ENCODE measurements at places on chromosomes 11 and 22.

- DNase-seq: no peak
Observed at GRCh38 chr11:29243616-29244015, 773.2 kb downstream of the KCNA4 start.

GRCh38 chr11:76678321-76678720 lies 7.8 kb upstream of the LRRC32 start:
- no peak for DNase-seq

DNA sequence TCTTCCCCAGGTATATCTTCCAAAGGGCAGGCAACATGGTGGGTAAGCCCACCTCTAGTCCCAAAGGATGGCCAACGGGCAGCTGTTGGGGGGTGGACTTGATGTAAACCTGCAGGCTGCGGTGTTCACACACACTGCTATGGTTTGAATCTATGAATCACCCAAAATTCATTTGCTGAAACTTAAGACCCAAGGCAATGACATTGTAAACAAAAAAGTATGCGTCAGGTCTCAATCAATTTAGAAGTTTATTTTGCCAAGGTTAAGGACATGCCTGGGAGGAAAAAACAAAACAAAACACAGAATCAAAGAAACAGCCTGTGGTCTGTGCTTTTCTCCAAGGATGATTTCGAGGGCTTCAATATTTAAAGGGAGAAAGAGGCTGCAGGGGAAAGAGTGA lies 18.3 kb downstream of the RCN1 start:
- DNase-seq: no peak

DNA sequence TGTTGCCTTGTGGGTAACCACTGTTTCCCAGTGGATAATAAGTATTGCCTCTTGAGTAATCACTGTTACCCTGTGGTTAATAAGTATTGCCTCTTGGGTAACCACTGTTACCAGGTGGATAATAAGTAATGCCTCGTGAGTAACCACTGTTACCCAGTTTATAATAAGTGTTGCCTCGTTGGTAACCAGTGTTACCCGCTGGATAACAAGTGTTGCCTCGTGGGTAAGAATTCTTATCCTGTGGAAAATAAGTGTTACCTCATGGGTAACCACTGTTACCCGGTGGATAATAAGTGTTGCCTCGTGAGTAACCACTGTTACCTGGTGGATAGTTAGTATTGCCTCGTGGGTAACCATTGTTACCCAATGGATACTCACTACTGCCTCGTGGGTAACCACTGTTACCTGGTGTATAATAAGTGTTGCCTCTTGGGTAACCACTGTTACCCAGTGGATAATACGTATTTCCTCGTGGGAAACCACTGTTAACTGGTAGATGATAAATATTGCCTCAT lies 24.1 kb upstream of the NXPE4 start:
- no peak for DNase-seq

DNA sequence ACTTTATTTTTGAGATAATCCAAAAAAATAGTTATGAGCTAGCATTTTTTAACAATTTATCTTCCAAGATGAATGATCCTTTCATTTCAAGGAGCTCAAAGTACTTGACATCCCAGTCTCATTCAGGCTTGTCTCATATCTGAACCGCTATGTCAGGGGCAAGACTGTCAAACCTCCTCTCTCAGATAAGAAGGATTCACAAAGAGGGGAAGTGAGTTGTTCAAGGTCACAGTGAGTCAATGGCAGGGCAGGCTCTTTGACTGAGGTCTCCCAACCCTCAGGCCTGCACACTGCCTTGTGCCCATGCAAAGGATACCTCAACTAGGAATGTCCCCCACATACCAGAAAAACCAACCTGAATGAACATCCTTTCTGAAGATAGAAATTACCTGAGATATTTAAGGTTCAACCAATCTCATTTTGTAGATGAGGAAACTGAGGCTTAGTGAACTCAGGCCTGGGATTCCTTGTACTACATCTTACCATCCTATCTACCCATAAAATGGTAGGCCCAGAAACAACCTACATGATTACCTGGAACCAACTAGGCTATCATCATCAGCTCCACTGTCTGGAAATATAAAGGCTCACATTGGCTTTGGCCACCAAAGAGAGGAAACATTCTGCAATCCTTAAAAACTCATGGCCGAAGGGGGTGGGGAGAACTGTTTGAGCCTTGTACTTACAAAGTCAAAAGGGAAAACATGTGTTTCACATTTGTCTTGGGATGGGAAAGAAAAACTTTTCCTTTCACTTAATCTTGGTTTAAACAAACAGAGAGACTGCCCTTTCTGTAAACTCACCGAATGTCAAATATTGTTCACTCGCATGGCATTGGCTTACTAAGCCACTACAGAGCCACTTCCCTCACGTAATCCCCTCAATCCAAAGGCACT lies 51.1 kb downstream of the LIF start:
- DNase-seq: no peak

DNA sequence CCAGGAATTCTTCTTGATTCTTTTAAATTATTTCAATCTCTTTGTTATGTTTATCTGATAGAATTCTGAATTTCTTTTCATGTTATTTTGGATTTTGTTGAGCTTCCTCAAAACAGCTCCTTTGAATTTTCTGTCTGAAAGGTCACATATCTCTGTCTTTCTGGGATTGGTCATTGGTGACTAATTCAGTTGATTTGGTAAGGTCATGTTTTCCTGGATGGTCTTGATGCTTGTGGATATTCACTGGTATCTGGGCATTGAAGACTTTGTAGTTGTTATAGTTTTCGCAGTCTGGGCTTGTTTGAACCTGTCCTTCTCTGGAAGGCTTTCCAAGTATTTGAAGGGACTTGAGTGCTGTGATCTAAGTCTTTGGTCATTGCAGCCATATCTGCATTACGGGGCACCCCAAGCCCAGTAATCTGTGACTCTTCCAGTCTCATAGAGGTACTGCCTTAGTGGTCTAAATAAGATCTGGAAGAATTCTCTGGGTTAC lies 18.9 kb upstream of the INSC start:
- no peak for DNase-seq

GRCh38 chr11:71452199-71453036 lies 585 bp upstream of the NADSYN1 start:
- peak; percentile 38 for DNase-seq

Measured in C1 segment of cervical spinal cord (tissue), 14 donors.